ENCODE measurements at places on chromosomes 5 and 9. TPM values are rescaled to one million over a fixed set of nuclear protein-coding genes. Genes with fewer than 3 reads are reported as not detected.

The TTC16 gene
- total RNA-seq: 1.6 TPM

The LMNB1 gene
- total RNA-seq: 337 TPM

The CARD19 gene
- 42.6 TPM for total RNA-seq

The FNIP1 gene
- total RNA-seq: 26.1 TPM

GRCh38 chr9:100287186-100287585 is 65.6 kb downstream of the TEX10 start:
- no peak for DNase-seq
- H3K27ac ChIP-seq: no peak overlapping the region
- H3K36me3 ChIP-seq: peaks cover 63% of the 10 kb centered on the region
- no peaks in the 10 kb centered on the region for H3K27me3 ChIP-seq
- no peak overlapping the region for H3K4me3 ChIP-seq

GRCh38 chr9:98284754-98285153 is 29.3 kb upstream of the TBC1D2 start:
- no peak for DNase-seq
- no peak overlapping the region for H3K27ac ChIP-seq
- no peaks in the 10 kb centered on the region for H3K36me3 ChIP-seq

DNA sequence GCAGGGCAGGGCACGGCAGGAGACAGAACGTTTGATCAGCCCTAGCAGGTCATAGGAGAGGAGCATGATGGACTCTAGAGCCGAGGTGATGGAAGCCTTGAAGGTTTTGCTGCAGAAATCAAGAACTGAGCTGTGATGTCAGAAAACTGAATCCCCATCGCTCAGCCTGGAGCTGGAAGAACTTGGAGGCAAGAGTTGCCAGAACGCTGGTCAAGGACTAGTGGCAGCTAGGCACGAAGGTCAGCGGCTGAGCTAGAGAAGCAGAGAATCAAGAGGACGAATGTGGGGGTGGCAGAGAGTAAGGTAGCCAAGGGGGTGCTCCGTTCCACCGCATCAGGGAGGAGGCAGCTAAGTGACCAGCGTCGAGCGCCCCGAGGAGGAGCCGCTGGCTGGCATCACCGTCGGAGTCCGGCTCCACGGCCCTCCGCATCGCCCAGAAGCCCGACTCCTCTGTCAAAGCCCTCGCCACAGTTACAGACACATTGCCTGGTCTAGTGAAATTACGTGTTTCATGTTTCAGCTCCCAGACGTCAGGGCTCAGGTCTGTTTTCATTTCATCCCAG is 1.2 kb upstream of the GALNT10 start:
- peak overlapping the region; percentile 85 for H3K27ac ChIP-seq
- peak overlapping the region; percentile 82 for H3K4me3 ChIP-seq
- H3K4me1 ChIP-seq: peaks cover 42% of the 10 kb centered on the region
- no peak for DNase-seq
- peaks cover 11% of the 10 kb centered on the region for H3K36me3 ChIP-seq
- peaks cover 12% of the 10 kb centered on the region for H3K27me3 ChIP-seq

DNA sequence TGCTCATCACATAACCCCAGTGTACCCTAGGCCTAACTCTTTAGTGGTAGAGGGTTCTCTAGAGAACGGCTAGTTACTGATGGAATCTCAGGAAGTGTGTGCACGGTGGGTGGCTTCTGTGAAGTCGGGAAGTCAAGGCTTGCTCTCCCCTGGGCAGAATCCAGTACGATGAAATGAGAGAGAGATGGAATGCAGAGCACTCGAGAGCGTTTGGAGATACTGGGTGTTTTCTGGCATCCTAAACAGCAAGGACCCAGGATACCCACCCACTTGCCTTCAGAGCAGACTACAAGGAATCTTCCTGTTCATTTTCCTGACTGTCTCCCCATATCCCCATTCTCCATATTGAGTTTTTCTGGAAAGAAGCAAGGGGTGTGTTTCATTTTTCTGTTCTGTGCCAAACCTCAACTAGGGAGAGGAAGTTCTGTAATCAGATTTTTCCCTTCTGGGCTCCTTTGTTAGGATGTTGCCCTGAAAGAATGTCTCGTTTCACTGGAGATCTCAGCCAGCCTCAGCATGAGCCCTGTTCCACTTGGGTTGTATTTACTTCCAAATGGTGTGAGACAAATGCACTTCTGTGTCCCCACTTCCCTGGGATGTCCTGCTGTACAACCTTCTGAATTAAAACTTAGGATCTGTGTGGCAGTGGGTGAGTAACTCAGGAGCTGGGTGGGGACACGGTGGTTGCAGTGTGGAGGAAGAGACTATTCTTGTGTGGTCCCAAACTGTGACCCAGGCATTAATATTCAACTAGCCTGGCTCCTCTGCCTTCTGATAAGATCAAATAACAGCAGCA is 108.9 kb upstream of the SPRY4 start:
- H3K36me3 ChIP-seq: peaks cover 3% of the 10 kb centered on the region
- no peak overlapping the region for H3K4me3 ChIP-seq
- H3K27ac ChIP-seq: no peak overlapping the region
- peaks cover 40% of the 10 kb centered on the region for H3K4me1 ChIP-seq
- H3K27me3 ChIP-seq: no peaks in the 10 kb centered on the region

- H3K4me1 ChIP-seq: peaks cover 43% of the 10 kb centered on the region
- H3K36me3 ChIP-seq: peaks cover 79% of the 10 kb centered on the region
- H3K27ac ChIP-seq: peak overlapping the region; percentile 31
- H3K4me3 ChIP-seq: no peak overlapping the region
- H3K27me3 ChIP-seq: no peaks in the 10 kb centered on the region
Measured at GRCh38 chr9:137757613-137758029, 120.0 kb upstream of the CACNA1B start.

DNA sequence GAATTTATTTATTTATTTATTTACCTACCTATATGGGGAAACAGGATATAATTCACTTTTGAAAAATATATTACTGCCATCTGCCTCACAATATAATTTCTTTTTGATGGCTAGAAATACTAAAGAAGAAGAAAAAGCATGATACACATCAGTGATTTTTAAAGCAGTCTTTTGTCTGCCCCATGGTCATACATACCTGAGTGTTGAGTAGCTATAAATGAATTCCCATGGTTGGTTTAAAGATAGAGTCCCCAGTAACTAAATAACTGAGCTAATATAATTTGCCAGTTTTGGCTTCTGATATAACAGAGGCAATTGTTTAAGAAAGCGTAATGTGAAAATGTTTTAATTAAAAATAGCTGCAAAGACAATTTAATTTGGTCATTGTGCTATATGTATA is 447.8 kb downstream of the PDE4D start:
- no peaks in the 10 kb centered on the region for H3K36me3 ChIP-seq
- no peak overlapping the region for H3K4me3 ChIP-seq
- DNase-seq: no peak

DNA sequence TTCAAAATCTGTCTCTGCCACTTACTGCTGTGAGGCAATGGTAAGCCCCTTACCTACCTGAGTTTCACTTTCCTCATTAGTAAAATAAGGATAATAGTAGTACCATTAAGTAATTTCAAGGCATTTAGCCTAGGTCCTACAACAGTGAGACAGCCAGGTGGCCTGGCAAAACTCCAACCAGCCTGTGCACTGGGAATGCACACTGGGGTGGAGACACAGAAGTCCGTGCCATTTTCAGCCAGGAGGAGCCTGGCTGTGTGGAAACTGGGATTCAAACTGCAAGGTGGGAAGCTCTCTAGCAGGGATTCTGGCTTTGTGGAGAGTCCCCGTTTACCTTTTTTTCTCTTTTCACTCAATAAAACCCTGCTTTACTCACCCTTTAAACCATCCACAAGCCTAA is 630.4 kb downstream of the PRELID2 start:
- H3K36me3 ChIP-seq: no peaks in the 10 kb centered on the region
- no peak overlapping the region for H3K27ac ChIP-seq
- no peaks in the 10 kb centered on the region for H3K27me3 ChIP-seq
- H3K4me3 ChIP-seq: no peak overlapping the region
- no peaks in the 10 kb centered on the region for H3K4me1 ChIP-seq
- DNase-seq: no peak
